Endothelial cell of coronary artery (primary cell): ENCODE measurements at places on chromosomes 1 and 21. TPM values are rescaled to one million over a fixed set of nuclear protein-coding genes. Genes with fewer than 3 reads are reported as not detected.

RGS4 gene
- total RNA-seq: 281 and 578 TPM in 2 replicates

RGS13 gene
- total RNA-seq: not detected in 2 replicates

MPZL1 gene
- 82.5 and 113 TPM in 2 replicates for total RNA-seq

GJB3 gene
- total RNA-seq: 0.09 TPM in 1 of 2 replicates, not detected in the other

CHRM3 gene
- under 0.01 and 0.19 TPM in 2 replicates for total RNA-seq

CAMK1G gene
- not detected in 2 replicates for total RNA-seq

ARHGAP29 gene
- total RNA-seq: 144 and 157 TPM in 2 replicates

COL16A1 gene
- 0.54 and 1.0 TPM in 2 replicates for total RNA-seq

HES3 gene
- total RNA-seq: not detected in 2 replicates

RNU1-4 gene
- 2,685 and 5,329 TPM in 2 replicates for total RNA-seq

THEM5 gene
- not detected in 2 replicates for total RNA-seq

KRTAP13-2 gene
- not detected in 2 replicates for total RNA-seq
